ENCODE measurements at places on chromosomes 3 and 15. TPM values are rescaled to one million over a fixed set of nuclear protein-coding genes. Genes with fewer than 3 reads are reported as not detected.

GRCh38 chr3:82978368-82978767 lies 1216.9 kb upstream of the GBE1 start:
- no peak overlapping the region for H3K27ac ChIP-seq
- H3K4me1 ChIP-seq, result no peaks in the 10 kb centered on the region
- no peak overlapping the region for H3K4me3 ChIP-seq
- no peaks in the 10 kb centered on the region for H3K36me3 ChIP-seq
- DNase-seq, result no peak

GRCh38 chr3:99576904-99577559 lies 61.4 kb upstream of the COL8A1 start:
- DNase-seq, result no peak
- no peaks in the 10 kb centered on the region for H3K27me3 ChIP-seq
- no peaks in the 10 kb centered on the region for H3K4me1 ChIP-seq

DNA sequence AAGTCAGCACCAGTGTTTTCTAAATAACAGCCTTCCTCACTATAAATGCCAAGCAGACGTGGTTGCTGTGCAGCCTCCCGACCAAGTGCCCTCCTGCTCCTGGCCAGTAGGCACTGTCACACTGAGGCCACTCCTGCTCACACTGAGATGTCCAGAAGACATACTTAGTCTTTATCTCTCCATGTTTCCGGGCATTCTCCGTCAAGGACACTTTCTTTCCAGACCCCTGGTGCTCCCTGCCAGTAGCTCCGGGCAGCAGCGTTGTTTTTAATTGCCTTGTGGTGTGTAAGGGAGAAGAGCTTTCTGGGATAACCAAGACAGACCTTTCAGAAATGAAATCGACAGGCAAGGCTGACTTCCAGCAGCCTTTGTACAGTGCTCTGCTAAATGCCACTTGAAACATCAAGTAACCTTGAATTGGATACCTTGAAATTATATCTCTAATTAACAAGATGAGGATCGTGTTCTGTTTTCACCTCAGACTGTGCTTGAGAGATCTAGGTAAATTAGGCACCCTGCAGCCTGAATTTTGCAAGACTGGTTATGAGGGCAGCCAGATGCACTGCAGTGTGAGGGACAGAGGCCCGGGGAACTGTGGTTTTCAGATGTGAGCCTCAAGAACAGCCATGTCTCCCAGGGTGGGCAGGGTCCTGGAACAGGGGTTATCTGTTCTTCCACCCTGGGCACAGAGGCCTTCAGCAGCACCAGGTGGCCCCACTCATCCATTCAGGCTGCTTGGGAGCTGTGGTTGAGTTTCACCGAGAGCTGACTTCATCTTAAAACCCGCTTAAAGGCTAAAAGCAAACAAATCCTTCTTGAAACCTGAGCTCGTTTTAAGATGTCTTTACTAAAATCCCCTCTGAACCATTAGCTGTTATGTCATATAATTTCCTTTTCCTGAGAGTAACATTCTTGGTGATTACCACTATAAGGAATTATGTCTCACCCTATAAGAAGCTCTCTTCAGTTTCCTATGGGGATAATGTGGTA lies 105.5 kb upstream of the IL12A start:
- H3K4me1 ChIP-seq, result no peaks in the 10 kb centered on the region
- no peaks in the 10 kb centered on the region for H3K27me3 ChIP-seq
- no peak overlapping the region for H3K4me3 ChIP-seq
- H3K36me3 ChIP-seq, result no peaks in the 10 kb centered on the region
- DNase-seq, result no peak

The SPINK8 gene
- total RNA-seq, result not detected

The RARB gene
- not detected for total RNA-seq

GRCh38 chr15:32715276-32715675 lies 2.5 kb upstream of the GREM1 start:
- peaks cover 11% of the 10 kb centered on the region for H3K4me1 ChIP-seq
- no peak overlapping the region for H3K27ac ChIP-seq
- no peak overlapping the region for H3K4me3 ChIP-seq
- no peaks in the 10 kb centered on the region for H3K36me3 ChIP-seq
- DNase-seq, result no peak

Measured in GM12878 (cell line).